ENCODE measurements at places on chromosomes 1 and 21. TPM values are rescaled to one million over a fixed set of nuclear protein-coding genes. Genes with fewer than 3 reads are reported as not detected.

YIPF1 gene
- 42.1 TPM for polyA plus RNA-seq

CFHR2 gene
- not detected for polyA plus RNA-seq

TINAGL1 gene
- 0.07 TPM for polyA plus RNA-seq

ALX3 gene
- not detected for polyA plus RNA-seq

LRRC71 gene
- polyA plus RNA-seq = not detected

GRCh38 chr1:202701200-202701599 lies 9.1 kb downstream of the SYT2 start:
- DNase-seq = no peak
- peaks cover 82% of the 10 kb centered on the region for H3K27me3 ChIP-seq
